Muscle of arm (tissue), 14 donors: ENCODE measurements at places on chromosomes 2 and 18. TPM values are rescaled to one million over a fixed set of nuclear protein-coding genes. Genes with fewer than 3 reads are reported as not detected.

DNA sequence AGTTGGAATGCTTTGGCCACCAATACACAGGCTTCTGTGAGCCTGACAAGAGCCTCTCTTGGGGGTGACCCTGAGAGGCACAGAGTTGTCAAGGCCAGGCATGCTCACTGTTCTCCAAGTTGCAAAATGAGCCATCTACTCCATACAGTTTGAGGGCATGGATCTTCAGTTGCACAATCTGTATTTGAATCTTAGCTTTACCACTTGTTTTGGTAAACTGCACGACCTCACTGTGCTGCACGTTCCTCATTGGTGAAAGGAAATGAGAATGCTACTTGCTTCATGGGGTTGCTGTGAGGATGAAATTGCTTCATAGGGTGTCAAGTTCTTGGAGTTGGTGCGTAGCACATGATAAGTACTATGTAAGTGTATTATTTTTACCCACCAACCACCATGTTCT lies 12.0 kb upstream of the HAAO start:
- DNase-seq, result no peak

DNA sequence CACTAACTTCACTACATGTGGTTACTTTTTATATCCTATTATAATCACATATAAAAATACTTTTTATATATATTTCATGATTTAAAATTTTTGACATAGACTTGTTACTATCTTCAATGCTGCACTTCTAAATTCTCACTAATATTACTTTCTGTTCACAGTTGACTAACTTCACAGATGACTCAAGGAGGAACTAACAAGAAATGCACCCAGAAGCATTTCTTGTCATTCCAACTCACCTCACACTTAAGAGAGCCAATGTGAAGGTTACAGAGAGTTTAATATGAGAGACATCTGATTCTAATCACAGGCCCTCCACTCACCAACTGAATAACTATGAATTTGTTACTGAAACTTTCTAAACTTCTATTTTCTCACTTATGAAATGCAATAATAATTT lies 399.8 kb upstream of the SLC8A1 start:
- DNase-seq, result no peak

Gene INO80D
- polyA plus RNA-seq, result 9.7 TPM

- DNase-seq, result peak; percentile 67
These were observed 134.3 kb upstream of the PIEZO2 start for GRCh38 chr18:11283479-11284161.

GRCh38 chr2:46096260-46096659 lies 200.9 kb upstream of the EPAS1 start:
- no peak for DNase-seq

GRCh38 chr2:239551206-239551605 lies 150.4 kb upstream of the HDAC4 start:
- DNase-seq, result no peak

Gene UGT1A3
- not detected for polyA plus RNA-seq

- DNase-seq, result no peak
These were observed 141.9 kb upstream of the DLX2 start for GRCh38 chr2:172244419-172245130.

DNA sequence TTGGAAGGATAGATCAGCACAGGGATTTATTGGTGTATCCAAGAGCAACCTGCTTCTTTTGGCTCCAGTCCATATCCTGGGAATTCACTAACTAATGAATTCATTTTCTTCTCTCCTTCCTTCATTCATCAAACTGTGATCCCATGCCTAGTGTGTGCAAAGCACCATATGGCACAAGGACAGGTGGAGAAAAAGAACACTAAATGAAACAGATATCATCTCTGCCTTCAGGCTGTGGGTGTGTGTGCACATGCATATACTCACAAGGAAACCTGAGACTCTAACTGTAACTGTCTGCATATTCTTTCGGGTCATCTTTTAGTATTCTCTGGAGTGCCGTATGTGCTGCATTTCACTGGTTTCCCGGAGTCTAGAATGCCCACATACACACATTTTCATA lies 20.2 kb downstream of the TNP1 start:
- DNase-seq, result no peak
